ENCODE measurements at places on chromosomes 5 and 9. TPM values are rescaled to one million over a fixed set of nuclear protein-coding genes. Genes with fewer than 3 reads are reported as not detected.
A peak's percentile ranks its signal among the peaks of the same experiment; 100 is the strongest.

- no peaks in the 10 kb centered on the region for H3K27me3 ChIP-seq
- no peak for DNase-seq
- H3K36me3 ChIP-seq: no peaks in the 10 kb centered on the region
- H3K27ac ChIP-seq: no peak overlapping the region
- H3K4me3 ChIP-seq: no peak overlapping the region
- peaks cover 20% of the 10 kb centered on the region for H3K4me1 ChIP-seq
Measured at GRCh38 chr9:112179816-112180215, 4.7 kb upstream of the SUSD1 start.

- no peak for DNase-seq
- H3K27ac ChIP-seq: no peak overlapping the region
- H3K36me3 ChIP-seq: no peaks in the 10 kb centered on the region
- no peaks in the 10 kb centered on the region for H3K4me1 ChIP-seq
- no peak overlapping the region for H3K4me3 ChIP-seq
- no peaks in the 10 kb centered on the region for H3K27me3 ChIP-seq
Measured at GRCh38 chr9:84751921-84752320, 82.4 kb downstream of the NTRK2 start.

GRCh38 chr5:2996687-2997086, 245.2 kb upstream of the IRX2 start:
- H3K4me1 ChIP-seq: no peaks in the 10 kb centered on the region
- no peaks in the 10 kb centered on the region for H3K36me3 ChIP-seq
- H3K4me3 ChIP-seq: no peak overlapping the region
- H3K27ac ChIP-seq: no peak overlapping the region
- no peaks in the 10 kb centered on the region for H3K27me3 ChIP-seq
- DNase-seq: no peak

TLN1 gene
- total RNA-seq: 306 TPM

GRCh38 chr5:158431369-158432029, 572.6 kb upstream of the CLINT1 start:
- peak overlapping the region; percentile 32 for H3K27ac ChIP-seq
- H3K27me3 ChIP-seq: no peaks in the 10 kb centered on the region
- H3K4me3 ChIP-seq: no peak overlapping the region

DNA sequence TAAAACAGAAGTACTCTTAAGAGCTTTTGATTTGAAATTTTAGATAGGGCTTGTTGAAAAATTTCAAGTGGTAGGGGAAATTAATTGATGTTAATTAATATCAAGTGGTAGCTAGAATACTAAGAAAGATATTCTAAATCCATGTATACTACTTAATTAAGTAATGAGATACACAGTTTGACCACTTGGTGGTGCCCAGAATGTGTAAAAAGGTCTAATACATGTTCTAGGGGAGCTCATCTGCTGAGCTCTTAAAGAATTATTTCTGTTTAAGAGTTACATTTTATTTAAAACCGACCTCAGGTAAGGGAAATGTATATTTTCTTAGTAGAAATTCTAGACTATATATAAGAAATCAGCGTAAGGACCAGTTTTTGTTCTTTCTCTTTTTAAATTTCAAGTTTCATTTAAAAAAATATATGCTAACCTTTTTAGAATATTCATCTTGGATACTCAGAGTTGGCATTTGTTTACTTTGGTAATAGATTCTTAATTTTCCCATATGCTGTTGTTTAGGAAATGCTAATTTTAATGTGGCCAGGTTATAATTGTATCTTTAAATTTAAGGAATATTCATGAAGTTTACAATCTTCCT, 61.5 kb downstream of the LNPEP start:
- H3K27me3 ChIP-seq: no peaks in the 10 kb centered on the region
- no peak overlapping the region for H3K4me3 ChIP-seq
- H3K27ac ChIP-seq: no peak overlapping the region
- no peak for DNase-seq
- no peaks in the 10 kb centered on the region for H3K36me3 ChIP-seq
- no peaks in the 10 kb centered on the region for H3K4me1 ChIP-seq

DNA sequence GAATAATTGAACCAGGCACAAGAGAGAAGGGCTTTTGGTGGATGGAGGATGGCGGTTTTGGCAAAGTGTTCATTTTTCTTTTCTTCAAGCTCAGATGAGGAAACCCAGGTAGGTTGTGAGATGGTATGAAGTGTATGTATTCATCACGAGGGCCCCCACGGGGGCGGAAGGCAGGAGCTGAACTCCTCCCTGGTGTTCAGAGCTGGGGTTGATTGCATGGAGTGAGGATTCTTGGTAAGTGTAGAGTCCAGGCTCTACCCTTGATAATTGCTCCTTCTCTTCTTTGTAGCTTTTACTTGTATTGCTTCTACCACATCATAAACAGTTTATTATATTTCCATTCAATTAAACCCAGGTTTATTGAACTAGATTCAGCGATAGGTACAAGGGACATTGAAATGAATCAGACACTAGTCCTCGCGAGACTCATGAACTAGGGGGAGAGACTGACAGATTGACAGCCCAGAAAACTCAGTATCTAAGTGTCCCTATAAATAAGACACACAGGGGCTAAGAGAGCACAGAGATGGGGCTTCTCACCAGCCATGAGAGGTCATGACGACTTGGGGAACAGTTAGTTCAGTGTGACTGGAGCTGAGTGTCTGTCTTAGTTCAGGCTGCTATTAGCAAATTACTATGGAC, 116.7 kb upstream of the KLF4 start:
- peaks cover 5% of the 10 kb centered on the region for H3K4me1 ChIP-seq
- H3K4me3 ChIP-seq: no peak overlapping the region

- H3K27me3 ChIP-seq: no peaks in the 10 kb centered on the region
- no peak overlapping the region for H3K27ac ChIP-seq
- no peak overlapping the region for H3K4me3 ChIP-seq
- H3K36me3 ChIP-seq: no peaks in the 10 kb centered on the region
- DNase-seq: no peak
- H3K4me1 ChIP-seq: no peaks in the 10 kb centered on the region
Measured at GRCh38 chr5:1190837-1191239, 10.6 kb upstream of the SLC6A19 start.

DNA sequence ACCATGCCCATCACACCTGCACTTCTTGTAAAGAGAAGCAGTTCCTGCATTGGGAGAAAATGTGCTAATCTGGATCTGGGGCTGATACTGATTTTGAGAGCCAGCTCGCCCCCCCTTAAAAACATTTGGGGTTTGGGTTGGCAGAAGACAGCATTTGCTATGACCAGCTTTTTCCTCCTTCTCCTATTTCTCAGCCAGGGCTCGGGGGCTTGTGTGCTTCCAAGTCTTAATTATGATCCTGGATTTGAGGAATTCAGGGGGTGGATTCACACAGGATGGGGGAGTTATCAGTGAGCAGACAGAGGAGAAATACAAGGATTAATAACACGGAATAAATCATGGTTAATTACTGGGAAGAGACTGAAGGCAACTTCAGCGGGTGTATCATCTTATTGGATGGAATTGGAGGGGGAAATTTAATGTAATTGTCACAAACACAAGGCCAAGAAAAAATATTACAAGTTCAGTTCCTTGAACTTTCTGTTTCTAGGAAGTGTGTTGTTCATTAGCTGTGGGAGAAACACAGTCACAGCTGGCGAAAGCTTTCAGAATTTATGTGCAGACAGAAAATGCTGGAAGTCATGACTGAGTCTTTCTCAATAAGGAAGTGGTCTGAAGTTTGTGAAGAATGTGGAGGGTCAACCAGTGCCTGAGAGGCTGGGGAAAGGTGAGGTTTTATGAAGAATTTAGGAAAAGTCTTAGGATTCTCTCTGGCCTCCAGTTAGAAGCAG, 15.3 kb downstream of the C9orf152 start:
- H3K27ac ChIP-seq: peak overlapping the region; percentile 35
- H3K4me1 ChIP-seq: peaks cover 64% of the 10 kb centered on the region
- no peak overlapping the region for H3K4me3 ChIP-seq
- DNase-seq: no peak
- no peaks in the 10 kb centered on the region for H3K36me3 ChIP-seq

GRCh38 chr9:18499980-18500379, 26.0 kb downstream of the ADAMTSL1 start:
- peaks cover 12% of the 10 kb centered on the region for H3K4me1 ChIP-seq
- no peak overlapping the region for H3K27ac ChIP-seq
- no peaks in the 10 kb centered on the region for H3K36me3 ChIP-seq
- no peaks in the 10 kb centered on the region for H3K27me3 ChIP-seq
- no peak for DNase-seq
- no peak overlapping the region for H3K4me3 ChIP-seq

GPR150 gene
- 2.0 TPM for total RNA-seq

HBEGF gene
- 10.5 TPM for total RNA-seq

- H3K4me1 ChIP-seq: no peaks in the 10 kb centered on the region
- DNase-seq: no peak
- no peaks in the 10 kb centered on the region for H3K36me3 ChIP-seq
- H3K27me3 ChIP-seq: no peaks in the 10 kb centered on the region
- H3K27ac ChIP-seq: no peak overlapping the region
- H3K4me3 ChIP-seq: no peak overlapping the region
Measured at GRCh38 chr9:114282926-114283325, 40.0 kb upstream of the ORM1 start.

OR4F3 gene
- total RNA-seq: not detected

- no peak overlapping the region for H3K27ac ChIP-seq
- H3K4me1 ChIP-seq: no peaks in the 10 kb centered on the region
- no peaks in the 10 kb centered on the region for H3K27me3 ChIP-seq
- H3K36me3 ChIP-seq: no peaks in the 10 kb centered on the region
Measured at GRCh38 chr5:53200306-53200705, 90.7 kb upstream of the MOCS2 start.

DNA sequence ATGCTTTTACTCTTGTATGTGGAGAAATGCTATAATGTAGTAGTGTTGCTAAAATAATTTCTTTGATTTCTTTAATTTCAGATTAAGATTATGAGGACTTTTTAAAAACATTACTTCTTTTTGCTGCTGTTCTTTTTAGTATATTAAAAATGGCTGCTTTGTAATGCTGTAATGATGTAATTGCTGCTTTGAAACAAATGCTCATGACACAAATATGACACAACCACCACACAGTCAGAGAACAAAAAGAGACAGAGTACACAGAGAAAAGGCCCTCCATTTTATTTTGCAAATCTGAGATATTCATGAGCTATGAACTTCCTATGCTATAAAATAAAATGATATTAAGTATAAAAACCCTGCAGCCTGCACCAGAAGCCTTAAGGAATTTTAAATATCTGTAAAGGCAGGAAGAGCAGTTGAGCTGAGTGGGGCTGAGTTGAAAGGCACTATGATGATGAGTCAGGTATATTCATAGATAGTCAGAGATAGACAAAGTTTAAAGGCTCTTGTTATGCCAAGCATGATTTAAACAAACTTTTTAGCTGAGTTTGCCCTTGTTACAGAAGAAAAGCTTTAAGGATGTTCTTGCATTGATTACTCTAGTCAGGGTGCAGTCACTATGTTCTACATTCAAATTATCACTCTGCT, 5.1 kb upstream of the POU5F2 start:
- no peaks in the 10 kb centered on the region for H3K27me3 ChIP-seq
- H3K4me3 ChIP-seq: no peak overlapping the region
- no peak for DNase-seq
- no peaks in the 10 kb centered on the region for H3K36me3 ChIP-seq
- no peak overlapping the region for H3K27ac ChIP-seq

GRCh38 chr5:105617436-105618215, 2053.1 kb downstream of the EFNA5 start:
- DNase-seq: no peak
- no peaks in the 10 kb centered on the region for H3K36me3 ChIP-seq
- no peak overlapping the region for H3K4me3 ChIP-seq
- H3K4me1 ChIP-seq: no peaks in the 10 kb centered on the region
- no peaks in the 10 kb centered on the region for H3K27me3 ChIP-seq

PAEP gene
- not detected for total RNA-seq

GRCh38 chr5:89343666-89344065, 460.7 kb upstream of the MEF2C start:
- H3K36me3 ChIP-seq: no peaks in the 10 kb centered on the region
- H3K4me1 ChIP-seq: no peaks in the 10 kb centered on the region
- no peak overlapping the region for H3K27ac ChIP-seq
- no peaks in the 10 kb centered on the region for H3K27me3 ChIP-seq
- DNase-seq: no peak
- H3K4me3 ChIP-seq: no peak overlapping the region

ROR2 gene
- total RNA-seq: 5.2 TPM

GRCh38 chr5:14958188-14958587, 86.6 kb upstream of the ANKH start:
- DNase-seq: no peak
- no peaks in the 10 kb centered on the region for H3K27me3 ChIP-seq
- no peaks in the 10 kb centered on the region for H3K4me1 ChIP-seq
- no peak overlapping the region for H3K27ac ChIP-seq
- no peak overlapping the region for H3K4me3 ChIP-seq
- H3K36me3 ChIP-seq: no peaks in the 10 kb centered on the region

DNA sequence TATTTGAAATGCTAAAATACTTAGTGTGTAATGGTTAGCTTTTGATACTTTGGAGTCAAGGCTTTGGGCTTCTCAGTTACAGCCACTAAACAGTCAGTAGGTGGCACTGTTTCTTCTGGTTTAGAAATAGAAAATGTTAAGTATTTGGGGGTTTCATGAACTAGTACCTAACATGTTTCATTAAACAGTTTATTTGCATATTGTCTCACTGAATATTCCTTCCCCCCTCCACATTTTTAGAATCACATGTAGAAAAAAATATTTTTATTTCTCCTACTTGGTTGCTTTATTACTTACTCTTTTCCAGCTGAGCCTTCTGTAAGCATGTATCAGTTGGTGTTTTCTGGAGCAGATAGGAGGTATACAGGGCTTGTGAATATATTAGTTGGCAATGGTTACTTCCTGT, 48.0 kb downstream of the IPO11 start:
- no peak overlapping the region for H3K4me3 ChIP-seq
- no peaks in the 10 kb centered on the region for H3K27me3 ChIP-seq
- DNase-seq: no peak
- peaks cover 2% of the 10 kb centered on the region for H3K4me1 ChIP-seq

PCDHGB1 gene
- 6.3 TPM for total RNA-seq

DNA sequence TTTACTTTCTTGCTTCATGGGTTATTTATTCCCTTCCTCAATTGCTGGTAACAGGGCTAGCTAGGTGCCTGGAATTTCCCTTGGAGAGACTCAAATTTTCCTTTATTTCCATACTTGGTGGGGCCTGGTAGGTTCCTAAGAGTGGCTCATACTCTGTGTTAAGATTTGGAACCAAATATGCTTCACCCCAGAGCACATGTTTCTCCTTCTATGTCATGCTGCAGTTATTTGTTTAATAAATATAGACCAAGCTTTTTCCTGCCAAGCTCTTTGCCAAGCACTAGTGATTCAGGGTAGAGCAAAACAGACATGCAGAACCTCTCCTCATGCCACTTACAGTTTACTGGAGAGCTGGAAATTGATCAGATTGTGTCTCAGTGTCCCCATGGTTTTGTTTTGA, 290.3 kb upstream of the SGCD start:
- H3K27ac ChIP-seq: no peak overlapping the region
- DNase-seq: no peak
- no peaks in the 10 kb centered on the region for H3K4me1 ChIP-seq
- no peaks in the 10 kb centered on the region for H3K27me3 ChIP-seq
- no peak overlapping the region for H3K4me3 ChIP-seq
- H3K36me3 ChIP-seq: no peaks in the 10 kb centered on the region

GRCh38 chr5:95533761-95534160, 21.0 kb downstream of the SKIC3 start:
- DNase-seq: no peak
- H3K4me3 ChIP-seq: no peak overlapping the region
- no peaks in the 10 kb centered on the region for H3K27me3 ChIP-seq
- H3K4me1 ChIP-seq: no peaks in the 10 kb centered on the region
- H3K27ac ChIP-seq: no peak overlapping the region

ZNF883 gene
- 0.69 TPM for total RNA-seq

- no peaks in the 10 kb centered on the region for H3K27me3 ChIP-seq
- DNase-seq: no peak
- H3K4me3 ChIP-seq: no peak overlapping the region
- H3K4me1 ChIP-seq: no peaks in the 10 kb centered on the region
- no peak overlapping the region for H3K27ac ChIP-seq
- H3K36me3 ChIP-seq: no peaks in the 10 kb centered on the region
Measured at GRCh38 chr9:3682186-3682585, 156.4 kb upstream of the RFX3 start.

All from upper lobe of left lung (tissue), 6 donors.